C1 segment of cervical spinal cord (tissue), 14 donors: ENCODE measurements at places on chromosomes 2 and 18.

DNA sequence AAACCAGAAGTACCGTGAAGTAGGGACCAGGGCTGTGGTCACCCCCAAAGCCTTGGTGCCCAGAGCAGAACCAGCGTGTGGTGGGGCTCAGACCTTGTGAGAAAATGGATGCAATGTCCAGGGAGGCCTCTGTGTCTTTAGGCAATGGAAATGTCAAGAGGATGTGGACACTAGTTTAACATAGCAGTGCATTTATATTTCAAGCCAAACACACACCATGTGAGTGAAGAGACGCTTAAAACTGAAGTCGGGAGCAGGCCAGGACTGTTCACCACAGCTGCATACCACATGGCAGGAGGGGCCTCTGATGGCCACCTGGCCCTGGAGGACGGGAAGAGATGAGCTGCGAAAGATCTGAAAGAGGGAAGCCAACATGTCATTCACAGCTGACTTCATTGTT lies 87.3 kb upstream of the LDLRAD4 start:
- DNase-seq, result no peak

- no peak for DNase-seq
Measured at GRCh38 chr2:42987112-42987922, 194.9 kb upstream of the HAAO start.

GRCh38 chr2:54669677-54670484 lies 53.6 kb upstream of the EML6 start:
- no peak for DNase-seq

GRCh38 chr2:96400049-96401000 lies 64.8 kb downstream of the NCAPH start:
- no peak for DNase-seq
